NCI-H345 (cell line): ENCODE measurements at places on chromosomes 7 and 10.

DNA sequence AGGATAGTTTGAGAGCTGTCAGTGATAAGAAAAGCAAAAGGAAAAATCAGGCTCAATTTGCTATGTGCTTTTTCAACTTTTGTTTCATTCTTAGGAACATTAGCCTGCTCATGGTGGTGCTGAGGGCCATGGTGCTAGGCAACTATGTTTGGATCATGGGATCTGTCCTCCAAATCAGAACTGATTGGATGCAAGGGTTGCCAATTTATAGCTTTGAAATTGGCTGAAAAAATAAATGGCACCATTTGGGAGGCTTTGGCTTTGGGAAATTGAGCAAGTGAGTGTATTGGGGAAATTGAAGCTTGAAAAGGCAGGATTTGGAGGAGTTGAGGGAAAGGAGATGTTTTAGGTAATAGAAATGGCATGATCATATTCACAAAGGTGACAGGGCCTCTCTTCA lies 103.8 kb downstream of the CYP26A1 start:
- DNase-seq = no peak

DNA sequence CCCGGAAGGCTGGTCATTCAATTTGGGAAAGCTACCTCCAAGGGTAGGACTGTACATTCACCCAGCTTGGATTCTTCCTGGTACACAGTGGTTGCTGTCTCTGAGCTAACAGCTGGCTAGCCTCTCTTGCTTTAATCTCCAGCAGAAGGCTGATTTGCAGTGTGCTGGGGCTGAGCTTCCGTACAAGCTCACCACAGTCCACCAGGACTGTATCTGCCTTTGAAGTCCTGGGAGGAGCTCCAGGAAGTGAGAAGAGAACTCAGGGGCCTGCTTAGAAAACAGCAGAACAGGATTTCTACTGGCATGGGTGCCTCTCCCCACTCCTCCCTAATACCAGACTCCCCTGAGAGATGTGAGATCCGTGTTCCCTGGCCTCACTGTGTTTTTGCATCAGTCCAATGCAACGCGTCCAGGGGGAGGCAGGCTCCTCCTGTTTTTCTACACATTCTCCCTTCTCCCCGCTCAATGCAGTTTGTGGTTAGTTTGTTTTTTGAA lies 6.6 kb downstream of the AFAP1L2 start:
- no peak for DNase-seq

- DNase-seq = no peak
These were observed 256.3 kb upstream of the CSTF2T start for GRCh38 chr10:51955696-51956095.

DNA sequence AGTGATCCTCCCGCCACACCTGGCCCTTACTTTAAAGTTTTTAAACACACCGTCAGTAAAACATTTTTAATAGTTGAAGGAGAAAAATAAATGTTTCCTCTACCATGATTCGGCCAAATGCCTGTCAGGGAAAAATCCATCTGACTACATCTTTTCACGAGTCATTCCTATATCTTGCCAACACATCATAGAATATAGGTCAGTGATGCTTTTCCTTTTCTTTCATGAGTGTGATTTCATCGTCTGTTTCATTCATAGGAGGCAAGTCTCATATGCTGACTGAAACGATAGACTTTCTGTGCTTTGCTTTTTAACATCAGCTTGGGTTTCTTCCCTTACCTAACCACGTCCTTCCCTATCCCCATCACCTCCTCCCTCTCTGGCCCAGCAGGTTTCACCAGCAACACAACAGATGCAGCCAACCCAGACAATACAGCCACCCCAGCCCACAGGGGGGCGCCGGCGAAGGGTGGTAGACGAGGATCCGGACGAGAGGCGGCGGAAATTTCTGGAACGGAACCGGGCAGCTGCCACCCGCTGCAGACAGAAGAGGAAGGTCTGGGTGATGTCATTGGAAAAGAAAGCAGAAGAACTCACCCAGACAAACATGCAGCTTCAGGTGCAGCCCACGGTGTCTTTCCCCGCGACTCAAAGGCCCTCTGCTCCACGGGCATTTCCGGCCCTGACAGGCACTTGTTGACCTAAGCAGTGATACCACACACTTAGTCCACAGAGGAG lies 149.2 kb downstream of the TRIL start:
- no peak for DNase-seq

GRCh38 chr10:117865945-117866344 lies 180.8 kb downstream of the RAB11FIP2 start:
- no peak for DNase-seq

DNA sequence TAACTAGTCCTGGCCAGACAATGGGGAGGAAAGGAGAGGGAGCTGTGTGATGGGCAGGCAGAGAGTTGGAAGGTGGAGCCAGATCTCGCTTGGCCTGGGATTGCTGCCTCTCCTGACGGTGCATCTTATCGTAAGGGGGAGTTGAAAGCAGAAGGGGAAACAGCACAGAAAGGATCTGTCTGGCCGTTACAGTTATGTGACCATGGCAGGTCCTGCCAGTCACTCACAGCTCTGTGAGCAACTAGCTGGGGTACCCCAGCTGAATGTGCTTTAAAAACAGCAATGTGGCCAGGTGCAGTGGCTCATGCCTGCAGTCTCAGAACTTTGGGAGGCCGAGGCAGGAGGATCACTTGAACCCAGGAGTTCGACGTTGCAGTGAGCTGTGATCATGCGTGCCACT lies 8.1 kb downstream of the BLVRA start:
- DNase-seq = no peak
